Activated T-cell treated with anti-CD3 and anti-CD28 coated beads, Interleukin-2, amount 50 U/mL, for 72 hours (primary cell): ENCODE measurements at places on chromosomes 5 and 9.

DNA sequence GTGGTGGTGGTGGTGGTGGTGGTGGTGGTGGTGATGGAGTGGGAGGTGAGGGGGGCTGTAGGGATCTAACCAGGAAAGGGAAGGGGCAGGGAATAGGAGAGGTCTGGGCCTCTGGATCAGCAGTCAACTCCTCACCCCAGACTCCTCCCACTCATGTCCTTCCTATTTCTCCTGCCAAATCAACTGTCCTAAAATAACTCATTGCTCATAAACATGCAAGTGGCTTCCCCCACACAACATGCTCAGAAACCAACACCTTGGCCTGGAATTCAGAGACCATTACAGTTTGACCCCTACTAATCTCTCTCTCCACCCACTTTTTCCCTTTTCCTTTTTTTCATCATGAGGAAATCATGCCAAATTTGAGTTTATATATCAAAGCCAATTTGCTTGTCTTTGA lies 8.4 kb upstream of the FSD1L start:
- DNase-seq = no peak

DNA sequence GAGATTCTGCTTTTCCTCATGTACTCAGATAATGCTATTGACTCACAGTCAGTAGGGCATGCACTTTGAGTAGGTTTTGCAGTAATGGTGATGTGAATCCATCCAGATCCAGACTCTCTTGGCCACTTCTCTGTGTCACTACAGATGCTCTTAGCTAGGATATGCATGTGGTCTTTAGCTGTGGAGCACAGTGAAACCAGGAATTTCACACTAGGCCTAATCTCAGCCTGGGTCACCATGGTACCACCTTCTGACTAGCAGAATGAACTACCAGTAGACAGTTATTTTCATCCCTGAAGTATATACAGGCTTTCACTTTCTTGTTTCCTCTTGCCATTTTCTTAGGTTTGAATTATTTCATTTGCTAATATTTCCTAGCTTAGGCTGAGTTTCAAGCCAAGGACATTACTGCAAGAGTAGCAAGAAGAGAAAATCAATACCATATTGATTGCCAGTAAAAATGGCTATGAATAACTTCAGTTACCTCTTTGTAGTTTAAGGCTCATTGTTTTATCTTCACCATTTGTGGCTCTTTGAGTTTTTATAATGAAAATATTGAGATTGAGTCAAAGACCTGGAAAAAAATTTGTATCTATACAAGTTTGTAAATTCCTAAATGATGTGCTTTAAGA lies 28.4 kb upstream of the CSNK1G3 start:
- DNase-seq = no peak

DNA sequence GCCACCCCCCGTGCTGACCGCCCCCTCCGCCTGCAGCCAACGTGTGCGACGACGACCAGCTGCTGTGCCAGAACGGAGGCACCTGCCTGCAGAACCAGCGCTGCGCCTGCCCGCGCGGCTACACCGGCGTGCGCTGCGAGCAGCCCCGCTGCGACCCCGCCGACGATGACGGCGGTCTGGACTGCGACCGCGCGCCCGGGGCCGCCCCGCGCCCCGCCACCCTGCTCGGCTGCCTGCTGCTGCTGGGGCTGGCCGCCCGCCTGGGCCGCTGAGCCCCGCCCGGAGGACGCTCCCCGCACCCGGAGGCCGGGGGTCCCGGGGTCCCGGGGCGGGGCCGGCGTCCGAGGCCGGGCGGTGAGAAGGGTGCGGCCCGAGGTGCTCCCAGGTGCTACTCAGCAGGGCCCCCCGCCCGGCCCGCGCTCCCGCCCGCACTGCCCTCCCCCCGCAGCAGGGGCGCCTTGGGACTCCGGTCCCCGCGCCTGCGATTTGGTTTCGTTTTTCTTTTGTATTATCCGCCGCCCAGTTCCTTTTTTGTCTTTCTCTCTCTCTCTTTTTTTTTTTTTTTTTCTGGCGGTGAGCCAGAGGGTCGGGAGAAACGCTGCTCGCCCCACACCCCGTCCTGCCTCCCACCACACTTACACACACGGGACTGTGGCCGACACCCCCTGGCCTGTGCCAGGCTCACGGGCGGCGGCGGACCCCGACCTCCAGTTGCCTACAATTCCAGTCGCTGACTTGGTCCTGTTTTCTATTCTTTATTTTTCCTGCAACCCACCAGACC lies 80.2 kb downstream of the NTNG2 start:
- DNase-seq = peak; percentile 57

DNA sequence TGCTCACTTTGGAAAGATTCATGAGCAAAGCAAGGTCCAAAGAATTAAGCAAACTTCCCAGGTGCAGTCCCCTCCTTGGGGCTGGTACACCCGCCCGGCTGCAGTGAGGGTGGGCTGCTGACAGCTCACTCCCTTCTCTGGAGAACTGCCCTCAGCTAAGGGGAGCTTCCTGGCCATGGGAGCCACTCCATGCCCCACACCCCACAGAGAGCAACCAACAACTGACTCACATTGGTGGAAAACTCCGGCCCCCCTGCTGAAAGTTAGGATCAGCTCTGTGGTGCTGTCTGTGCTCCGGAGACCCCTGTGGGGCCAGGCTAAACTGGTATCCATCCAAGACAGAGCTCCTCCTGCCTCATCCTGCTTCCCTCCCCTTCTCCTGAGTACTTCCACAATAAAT lies 223.0 kb downstream of the GABBR2 start:
- DNase-seq = no peak
